ENCODE measurements at places on chromosomes 11 and 22.

DNA sequence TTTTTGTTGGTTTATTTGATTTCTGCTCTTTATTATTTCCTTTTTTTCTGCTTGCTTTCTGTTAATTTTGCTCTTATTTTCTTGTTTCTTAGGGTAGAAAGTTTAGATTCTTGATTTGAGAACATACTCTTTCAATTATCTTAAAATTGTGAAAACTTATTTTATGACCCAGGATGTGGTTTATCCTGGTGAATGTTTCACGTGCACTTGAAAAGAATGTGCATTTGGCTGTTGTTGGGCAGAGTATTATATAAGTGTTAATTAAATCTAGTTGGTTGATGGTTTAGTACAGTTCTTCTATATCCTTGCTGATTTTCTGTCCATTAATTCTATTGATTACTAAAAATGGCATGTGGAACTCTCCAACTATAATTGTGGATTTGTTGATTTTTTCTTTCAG is 66.9 kb upstream of the NARS2 start:
- no peak for DNase-seq
- no peak overlapping the region for H3K4me3 ChIP-seq
- no peaks in the 10 kb centered on the region for H3K36me3 ChIP-seq
- H3K27ac ChIP-seq = no peak overlapping the region
- no peaks in the 10 kb centered on the region for H3K27me3 ChIP-seq
- H3K4me1 ChIP-seq = no peaks in the 10 kb centered on the region

DNA sequence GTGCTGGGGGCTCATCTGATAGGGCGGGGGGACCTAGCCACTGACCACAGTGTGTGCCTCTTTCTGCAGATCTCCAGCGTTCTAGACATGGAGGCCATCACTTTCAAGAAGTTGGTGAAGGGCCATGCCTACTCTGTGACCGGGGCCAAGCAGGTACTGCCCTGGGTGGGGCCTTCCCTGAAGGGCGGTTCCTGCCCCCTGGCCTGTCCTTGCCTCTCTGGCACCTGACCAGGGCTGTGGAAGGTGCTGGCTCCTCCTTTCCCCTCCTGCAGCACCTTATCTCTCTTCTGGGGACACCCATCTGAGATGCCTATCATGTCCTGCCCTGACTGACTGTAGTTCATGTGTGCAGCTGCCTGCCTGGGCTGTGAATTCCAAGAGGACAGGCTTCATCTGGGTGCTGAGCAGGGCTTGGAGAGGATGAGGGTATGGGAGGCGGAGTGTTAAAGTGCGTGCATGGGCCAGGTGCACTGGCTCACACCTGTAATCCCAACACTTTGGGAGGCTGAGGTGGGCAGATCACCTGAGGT is 5.5 kb downstream of the CAPN1 start:
- H3K27ac ChIP-seq = no peak overlapping the region
- DNase-seq = peak; percentile 55
- H3K4me3 ChIP-seq = no peak overlapping the region
- H3K36me3 ChIP-seq = no peaks in the 10 kb centered on the region
- H3K27me3 ChIP-seq = no peaks in the 10 kb centered on the region

DNA sequence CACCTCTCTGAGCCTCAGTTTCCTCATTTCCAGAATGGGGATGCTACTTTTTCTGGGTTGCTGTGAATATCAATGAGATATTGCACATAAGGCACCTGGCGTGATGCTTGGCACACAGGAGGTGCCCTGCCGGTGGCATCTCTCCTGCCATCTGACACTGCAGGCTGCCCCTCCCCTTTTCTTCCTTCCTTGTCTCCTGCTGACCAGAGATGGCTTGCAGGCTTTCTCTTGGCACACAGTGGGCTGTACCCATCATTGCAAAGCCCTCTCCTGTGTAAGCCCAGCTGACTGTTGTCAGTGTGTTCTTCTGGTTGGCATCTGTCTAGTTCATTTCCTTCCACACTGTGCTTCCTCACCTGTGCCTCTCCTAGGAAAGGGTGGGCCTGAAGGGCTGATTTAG is 91.7 kb downstream of the MYO18B start:
- H3K36me3 ChIP-seq = no peaks in the 10 kb centered on the region
- no peak overlapping the region for H3K4me3 ChIP-seq
- no peak overlapping the region for H3K27ac ChIP-seq
- DNase-seq = no peak
- H3K4me1 ChIP-seq = no peaks in the 10 kb centered on the region
- no peaks in the 10 kb centered on the region for H3K27me3 ChIP-seq

DNA sequence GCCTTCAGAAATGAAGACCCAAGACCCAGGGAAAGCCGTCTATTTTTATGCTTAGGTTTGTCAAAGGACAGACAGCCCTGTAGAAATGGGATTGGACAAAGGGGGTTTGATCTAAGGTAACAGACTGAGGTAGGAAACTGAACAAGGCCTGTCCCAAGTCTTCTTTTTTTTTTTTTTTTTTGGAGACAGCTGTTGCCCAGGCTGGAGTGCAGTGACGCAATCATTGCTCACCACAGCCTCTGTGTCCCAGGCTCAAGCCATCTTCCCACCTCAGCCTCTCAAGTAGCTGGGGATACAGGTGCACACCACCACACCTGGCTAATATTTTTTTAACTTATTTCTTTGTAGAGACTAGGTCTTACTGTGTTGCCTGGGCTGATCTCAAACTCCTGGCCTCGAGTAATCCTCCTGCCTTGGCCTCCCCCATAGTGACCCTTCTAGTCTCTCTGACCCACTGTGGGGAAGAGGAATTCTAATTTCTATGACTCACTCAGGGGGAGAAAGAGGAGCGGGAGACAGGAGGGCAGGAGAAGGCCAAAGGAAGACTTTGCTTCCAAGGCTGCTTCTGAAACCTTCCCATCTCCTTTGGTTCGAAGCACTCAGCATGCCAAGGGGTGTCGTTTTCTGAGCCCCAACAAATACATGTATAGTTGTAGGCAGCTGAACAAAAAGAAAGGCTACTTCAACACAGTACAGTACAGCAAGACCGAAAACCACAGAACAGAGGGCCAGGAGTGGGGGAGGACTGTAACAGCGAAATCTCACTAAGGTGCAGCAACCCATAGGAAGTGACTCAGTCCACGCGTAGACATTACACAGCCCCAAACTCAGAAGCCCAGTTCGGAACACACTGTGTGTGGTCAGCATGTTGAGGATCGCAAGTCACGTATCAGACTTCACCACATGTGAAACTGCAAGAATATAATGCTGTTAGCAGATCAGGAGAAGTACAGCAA is 872 bp downstream of the TMA7B start:
- H3K36me3 ChIP-seq = no peaks in the 10 kb centered on the region
- H3K4me1 ChIP-seq = peaks cover 10% of the 10 kb centered on the region
- H3K27me3 ChIP-seq = no peaks in the 10 kb centered on the region
- peak; percentile 31 for DNase-seq
- peak overlapping the region; percentile 53 for H3K27ac ChIP-seq
- no peak overlapping the region for H3K4me3 ChIP-seq

- no peak for DNase-seq
- H3K27me3 ChIP-seq = no peaks in the 10 kb centered on the region
- H3K36me3 ChIP-seq = peaks cover 3% of the 10 kb centered on the region
- no peaks in the 10 kb centered on the region for H3K4me1 ChIP-seq
Observed at GRCh38 chr22:43222262-43222661, 35.3 kb upstream of the TTLL12 start.

DNA sequence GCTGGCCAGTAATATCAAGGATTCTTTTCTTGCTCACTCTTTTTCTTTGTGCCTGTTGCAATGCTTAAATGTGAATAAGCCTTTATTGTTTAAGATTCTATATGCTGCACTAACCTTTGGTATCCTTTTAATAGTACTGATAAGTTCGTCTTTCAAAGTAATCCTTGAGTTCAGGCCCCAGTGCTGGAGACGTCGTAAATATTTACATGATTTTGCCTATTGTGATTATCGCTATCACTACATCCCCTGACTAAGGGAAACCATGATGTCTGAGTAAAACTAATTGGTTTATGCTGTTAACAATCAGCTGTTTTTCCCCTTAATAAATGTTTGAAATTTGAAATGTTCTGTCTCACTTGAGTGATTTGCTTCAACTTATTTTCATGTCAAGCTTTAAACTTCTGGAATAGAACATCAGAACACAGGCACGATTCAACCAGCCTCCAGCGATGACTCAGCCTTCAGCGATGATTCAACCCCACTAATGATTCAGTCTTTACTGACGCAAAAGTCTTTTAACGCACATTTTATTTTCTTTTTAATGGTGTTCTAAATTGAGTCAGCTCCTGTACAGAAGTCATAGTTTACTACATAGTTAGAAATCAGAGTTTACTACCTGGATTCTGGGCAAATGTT is 3.9 kb downstream of the HTATIP2 start:
- H3K4me1 ChIP-seq = peaks cover 3% of the 10 kb centered on the region
- H3K27me3 ChIP-seq = no peaks in the 10 kb centered on the region
- H3K4me3 ChIP-seq = no peak overlapping the region
- H3K27ac ChIP-seq = no peak overlapping the region

GRCh38 chr11:11010624-11011127 is 152.8 kb upstream of the ZBED5 start:
- peak; percentile 56 for DNase-seq
- H3K36me3 ChIP-seq = no peaks in the 10 kb centered on the region
- no peak overlapping the region for H3K27ac ChIP-seq
- no peaks in the 10 kb centered on the region for H3K4me1 ChIP-seq
- H3K4me3 ChIP-seq = no peak overlapping the region

DNA sequence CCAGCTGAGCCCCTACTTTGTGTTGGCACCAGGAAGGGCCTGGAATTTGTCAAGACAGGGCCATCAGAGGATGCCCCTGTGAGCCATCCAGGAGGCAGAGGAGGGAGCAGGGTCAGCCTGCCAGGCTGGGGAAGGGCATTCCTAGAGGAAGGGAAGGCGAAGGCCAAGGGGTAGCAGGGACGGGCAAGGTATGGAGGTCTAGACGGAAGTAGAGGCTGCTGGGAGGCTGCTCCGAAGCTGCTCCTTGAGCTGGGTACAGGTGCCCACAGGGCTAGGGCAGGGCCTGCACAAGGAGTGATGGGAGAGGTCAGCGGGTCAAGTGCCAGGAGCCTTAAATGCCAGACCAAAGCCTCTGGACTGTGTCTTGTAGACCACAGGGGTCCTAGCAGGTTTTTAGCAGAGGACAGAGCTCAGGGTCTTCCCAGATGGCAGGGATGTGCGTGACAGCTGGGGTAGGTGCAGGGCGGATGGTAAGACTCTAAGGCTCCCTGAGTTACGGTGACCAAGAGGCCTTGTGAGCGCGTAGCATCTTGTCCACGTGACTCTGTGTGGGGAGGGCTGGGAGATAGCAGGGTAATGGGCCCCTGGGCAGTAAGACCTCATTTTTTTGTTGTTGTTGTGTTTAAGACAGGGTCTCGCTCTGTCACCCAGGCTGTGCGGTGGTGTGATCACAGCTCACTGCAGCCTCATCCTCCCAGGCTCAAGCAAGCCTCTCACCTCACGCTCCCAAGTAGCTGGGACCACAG is 31.7 kb upstream of the CSNK1E start:
- H3K36me3 ChIP-seq = no peaks in the 10 kb centered on the region
- no peaks in the 10 kb centered on the region for H3K27me3 ChIP-seq
- H3K27ac ChIP-seq = no peak overlapping the region

- no peaks in the 10 kb centered on the region for H3K36me3 ChIP-seq
- DNase-seq = no peak
- no peaks in the 10 kb centered on the region for H3K4me1 ChIP-seq
- no peak overlapping the region for H3K4me3 ChIP-seq
- H3K27ac ChIP-seq = no peak overlapping the region
Observed at GRCh38 chr11:19499026-19499669, 213.5 kb upstream of the NAV2 start.

GRCh38 chr11:112302226-112302868 is 41.7 kb upstream of the PLET1 start:
- H3K27me3 ChIP-seq = no peaks in the 10 kb centered on the region
- H3K36me3 ChIP-seq = no peaks in the 10 kb centered on the region
- H3K4me1 ChIP-seq = no peaks in the 10 kb centered on the region
- DNase-seq = no peak
- no peak overlapping the region for H3K4me3 ChIP-seq

DNA sequence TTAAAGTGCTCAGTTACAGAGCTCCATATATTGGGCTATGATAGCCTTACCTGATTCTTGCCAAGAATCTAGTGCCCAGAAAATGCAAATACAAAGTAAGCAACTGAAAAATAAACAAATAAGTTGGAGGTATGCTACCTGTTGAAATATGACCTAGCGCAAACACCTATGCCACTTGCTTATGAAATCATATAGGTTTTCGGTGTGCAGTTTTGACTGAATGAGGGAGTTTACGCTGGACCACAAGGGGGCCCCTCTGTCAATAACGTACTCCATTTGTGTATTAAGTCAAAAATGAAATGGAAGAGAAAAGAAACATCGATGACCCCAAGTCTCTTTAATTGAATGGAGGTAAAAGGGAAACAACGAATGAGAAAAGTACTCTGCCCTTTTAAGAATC is 84.9 kb upstream of the TRIM77 start:
- no peaks in the 10 kb centered on the region for H3K4me1 ChIP-seq
- H3K4me3 ChIP-seq = no peak overlapping the region
- no peak overlapping the region for H3K27ac ChIP-seq
- no peak for DNase-seq
- H3K36me3 ChIP-seq = no peaks in the 10 kb centered on the region

- peak within 1 kb of the TSS; percentile 65 for H3K4me3 ChIP-seq
- H3K4me1 ChIP-seq = no peaks in the 10 kb centered on the region
- no peaks in the 10 kb centered on the region for H3K36me3 ChIP-seq
- no peaks in the 10 kb centered on the region for H3K27me3 ChIP-seq
Observed at GRCh38 chr22:35540595-35541253, at the start of gene RASD2. Gene RASD2 (plus strand): TSS chr22:35540831. CDS start chr22:35546810, 5,979 bp downstream.

DNA sequence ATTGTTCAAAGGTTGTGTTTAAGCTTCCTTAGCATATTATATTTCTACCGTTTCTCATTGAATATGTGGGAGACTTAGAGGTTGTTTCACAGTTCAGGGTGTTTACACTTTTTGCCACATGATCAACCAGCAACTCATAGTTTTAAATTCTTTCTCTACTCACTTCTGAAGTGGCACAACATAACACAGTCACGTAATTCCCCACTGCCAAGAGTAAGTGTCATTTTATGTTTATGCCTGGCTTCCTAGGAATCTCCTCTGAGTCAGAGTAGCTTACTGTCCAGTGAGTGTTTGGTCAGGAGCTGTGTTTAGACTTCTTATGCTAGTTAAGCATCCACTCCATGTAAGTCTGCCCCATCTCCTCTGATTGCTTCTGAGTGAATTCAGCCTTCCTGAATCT is 520.8 kb upstream of the KIRREL3 start:
- no peak for DNase-seq
- H3K4me3 ChIP-seq = no peak overlapping the region
- no peaks in the 10 kb centered on the region for H3K36me3 ChIP-seq

- no peaks in the 10 kb centered on the region for H3K36me3 ChIP-seq
- no peak overlapping the region for H3K4me3 ChIP-seq
- H3K27me3 ChIP-seq = no peaks in the 10 kb centered on the region
- no peak overlapping the region for H3K27ac ChIP-seq
Observed at GRCh38 chr22:20011993-20012740, 4.5 kb downstream of the ARVCF start.

DNA sequence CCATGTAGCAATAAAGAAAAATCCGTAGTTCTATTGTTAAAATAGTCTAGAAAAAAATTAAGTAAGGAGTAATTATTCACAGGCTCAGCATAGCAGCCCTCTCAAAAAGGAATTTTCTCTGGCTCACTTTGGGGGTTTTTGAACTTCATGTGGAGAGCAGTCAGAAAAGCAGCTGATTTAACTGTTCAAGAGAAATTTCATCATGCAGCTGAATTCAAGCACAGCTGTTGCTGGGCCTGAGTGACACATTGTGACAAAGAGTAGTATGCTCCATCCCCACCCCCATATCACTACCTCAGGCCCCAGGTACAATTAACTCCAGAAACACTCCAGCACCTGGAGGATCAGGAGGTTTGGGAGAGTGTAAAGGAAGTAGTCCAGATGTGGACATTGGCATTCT is 272.1 kb downstream of the FAM76B start:
- no peak overlapping the region for H3K4me3 ChIP-seq
- no peaks in the 10 kb centered on the region for H3K4me1 ChIP-seq
- H3K27me3 ChIP-seq = no peaks in the 10 kb centered on the region
- no peak overlapping the region for H3K27ac ChIP-seq

- DNase-seq = no peak
- H3K4me3 ChIP-seq = no peak overlapping the region
- no peaks in the 10 kb centered on the region for H3K27me3 ChIP-seq
- no peaks in the 10 kb centered on the region for H3K4me1 ChIP-seq
Observed at GRCh38 chr22:47122441-47123000, 360.1 kb downstream of the TBC1D22A start.
